ENCODE measurements at places on chromosomes 11 and 22.

DNA sequence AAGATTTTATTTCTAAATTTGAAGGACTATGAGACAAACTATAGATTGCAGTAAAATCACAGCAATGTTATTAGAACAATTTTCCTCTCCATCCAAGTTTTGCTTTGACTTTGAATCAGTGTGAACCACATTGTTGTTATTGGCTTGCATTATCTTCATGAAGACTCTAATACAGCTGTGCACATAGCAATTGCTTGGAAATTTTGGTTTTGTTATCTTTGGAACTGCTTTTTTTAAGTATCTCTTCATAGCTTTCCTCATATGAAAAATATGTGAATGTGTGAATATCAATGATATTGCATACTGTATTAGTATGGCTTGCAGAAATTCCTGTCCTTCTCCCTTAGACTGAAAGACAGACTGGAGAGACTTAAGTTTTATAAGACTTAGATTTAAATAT, 666.6 kb downstream of the LUZP2 start:
- no peak for DNase-seq

GRCh38 chr11:121299417-121299816, 6.8 kb downstream of the SC5D start:
- DNase-seq, result no peak

- no peak for DNase-seq
Observed at GRCh38 chr11:103279821-103280220, 170.6 kb downstream of the DYNC2H1 start.

DNA sequence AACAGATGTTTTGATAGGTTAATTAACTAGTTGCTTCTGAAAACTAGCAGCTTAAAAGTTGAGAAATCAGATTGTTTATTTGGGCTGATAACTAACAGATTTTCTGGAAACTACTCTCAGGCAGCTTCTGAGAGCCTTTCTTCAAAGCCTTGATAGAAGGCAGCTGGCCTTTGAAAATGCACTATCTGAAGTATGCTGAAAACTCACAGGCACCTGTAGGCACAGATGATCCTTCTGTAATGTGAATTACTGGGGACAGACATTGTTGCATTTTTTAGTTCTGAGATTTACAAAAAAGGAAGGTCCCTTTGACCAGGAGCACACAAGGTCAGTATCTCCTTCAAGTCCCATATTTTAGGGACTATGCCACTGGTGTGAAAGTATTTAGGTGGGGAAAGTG, 460.8 kb upstream of the CNTN5 start:
- no peak for DNase-seq

GRCh38 chr11:32317643-32318042, 117.7 kb downstream of the WT1 start:
- DNase-seq, result no peak

DNA sequence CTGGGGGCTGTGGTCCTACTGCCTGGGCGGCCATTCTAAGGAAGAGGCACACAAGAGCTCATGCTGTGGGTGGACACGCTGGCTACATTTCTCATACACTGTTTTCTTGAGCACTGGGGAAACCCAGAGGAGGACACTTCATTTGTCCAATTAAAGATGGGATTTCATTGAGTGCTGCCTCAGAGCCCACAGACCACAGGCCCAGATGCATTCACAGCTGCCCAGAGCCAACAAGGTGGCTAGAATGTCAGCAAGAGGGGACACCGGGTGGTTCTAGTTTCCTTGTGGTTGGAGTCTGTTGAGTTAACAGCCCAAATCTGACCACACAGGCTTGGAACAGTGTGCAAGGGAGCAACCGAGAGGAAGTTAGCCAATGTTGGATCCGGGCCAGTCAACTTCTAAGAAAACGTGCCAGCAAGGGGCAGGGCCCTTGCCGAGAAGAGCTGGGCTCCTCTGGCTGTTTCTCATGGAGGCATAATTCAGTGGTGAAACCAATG, 35.0 kb upstream of the SORL1 start:
- DNase-seq, result no peak

DNA sequence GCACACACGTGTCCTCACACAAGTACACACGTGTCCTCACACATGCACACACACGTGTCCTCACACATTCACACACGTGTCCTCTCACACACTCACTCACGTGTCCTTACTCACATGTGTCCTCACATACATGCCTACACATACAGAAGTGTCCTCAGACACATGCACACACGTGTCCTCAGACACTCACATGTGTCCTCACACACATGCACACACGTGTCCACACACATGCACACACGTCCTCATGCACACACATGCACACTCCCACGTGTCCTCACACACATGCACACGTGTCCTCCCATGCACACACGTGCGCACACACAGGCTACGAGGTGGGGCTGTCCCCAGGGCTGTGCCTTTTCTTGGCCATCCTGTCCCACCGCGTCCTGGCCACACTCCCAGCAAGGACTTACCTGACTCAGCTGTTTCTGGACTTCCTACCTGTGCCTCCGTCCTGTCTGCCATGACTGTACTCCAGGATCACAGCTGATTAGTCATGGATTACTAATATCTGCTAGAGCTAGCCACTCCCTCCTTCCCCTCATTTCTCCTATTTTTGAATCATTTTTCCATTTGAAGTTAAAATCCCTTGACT, 990.2 kb downstream of the BRD1 start:
- DNase-seq, result no peak

DNA sequence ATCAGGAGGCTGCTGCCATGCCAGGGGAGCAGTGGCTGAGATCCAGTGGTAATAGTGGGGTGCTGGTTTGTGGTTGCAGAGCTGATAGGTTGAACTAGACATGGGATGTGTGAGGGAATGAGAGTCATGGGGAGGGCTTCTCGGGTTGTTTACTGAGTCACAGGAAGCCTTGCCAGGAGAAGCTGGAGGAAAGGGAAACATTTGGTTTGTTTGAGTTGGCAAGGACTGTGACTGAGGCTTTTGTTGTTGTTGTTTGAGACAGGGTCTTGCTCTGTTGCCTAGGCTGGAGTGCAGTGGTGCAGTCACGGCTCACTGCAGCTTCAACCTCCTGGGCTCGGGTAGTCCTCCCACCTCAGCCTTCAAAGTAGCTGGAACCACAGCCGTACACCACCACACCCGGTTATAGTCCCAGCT, 49.3 kb downstream of the CABIN1 start:
- DNase-seq, result no peak
